ENCODE measurements at places on chromosomes 2 and 18.

- no peak for DNase-seq
Measured at GRCh38 chr18:56276466-56276865, 361.9 kb downstream of the TXNL1 start.

GRCh38 chr18:21406116-21406515 is 164.1 kb downstream of the GREB1L start:
- no peak for DNase-seq

- DNase-seq = no peak
Measured at GRCh38 chr2:209834767-209835166, 63.1 kb downstream of the UNC80 start.

DNA sequence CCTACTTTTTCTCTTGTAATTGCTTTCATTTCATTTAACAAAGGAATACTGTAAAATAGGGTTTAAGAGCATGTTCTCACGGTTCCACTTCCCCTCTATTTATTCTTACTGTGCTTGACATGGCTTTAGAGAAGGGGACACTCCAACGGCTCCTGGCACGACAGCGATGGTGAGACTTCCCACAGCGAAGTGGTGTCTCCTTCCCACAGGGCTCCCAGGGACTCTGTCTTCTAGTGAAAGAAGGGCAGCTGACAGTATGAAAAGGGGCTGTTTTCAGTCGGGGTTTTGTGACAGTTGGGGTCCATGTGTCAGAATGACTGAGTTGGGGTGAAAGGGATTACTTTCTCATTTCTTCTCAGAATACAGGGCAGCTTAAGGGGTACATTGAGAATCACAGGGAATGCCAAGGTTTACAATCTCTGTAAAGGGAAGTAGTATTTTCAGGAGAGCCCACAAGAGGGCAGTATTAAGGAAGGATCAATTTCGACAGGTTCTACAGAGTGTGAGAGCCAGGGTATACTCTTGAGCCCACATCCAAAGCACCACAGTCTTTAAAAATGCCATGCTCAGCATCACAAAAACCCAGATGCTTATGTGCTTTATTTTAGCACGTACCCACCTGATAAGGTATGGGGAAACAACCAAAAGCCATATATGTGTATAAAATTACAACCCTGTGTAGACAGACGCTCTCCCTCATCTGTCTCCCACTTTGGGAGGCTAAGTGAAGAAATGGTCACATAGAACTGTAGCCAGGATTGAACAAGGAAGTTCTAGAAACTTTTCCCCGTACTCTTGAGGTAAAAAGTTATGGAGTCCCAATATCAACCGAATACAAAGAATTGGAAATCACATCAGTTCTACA is 31.3 kb upstream of the RAPGEF4 start:
- DNase-seq = no peak

GRCh38 chr2:159089543-159089942 is 121.1 kb downstream of the TANC1 start:
- DNase-seq = no peak

DNA sequence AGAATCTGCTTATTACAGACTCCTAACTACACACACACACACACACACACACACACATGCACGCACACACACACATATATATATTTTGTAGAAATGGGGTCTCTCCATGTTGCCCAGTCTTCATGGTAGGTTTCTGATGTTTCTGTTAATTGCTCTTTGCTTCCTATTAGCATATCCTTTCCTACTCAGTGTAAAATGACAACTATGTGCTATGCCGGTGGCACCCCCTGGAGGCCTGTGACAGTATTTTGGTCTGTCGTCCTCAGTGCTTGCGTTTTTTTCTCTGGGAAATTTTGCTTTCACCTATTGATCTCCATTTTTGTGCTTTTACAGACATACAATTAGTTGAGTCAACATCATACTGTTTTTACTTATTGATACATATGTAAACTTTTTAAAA is 322.1 kb downstream of the LRRTM1 start:
- DNase-seq = no peak

- DNase-seq = no peak
Measured at GRCh38 chr2:224410946-224411561, 9.1 kb upstream of the FAM124B start.

DNA sequence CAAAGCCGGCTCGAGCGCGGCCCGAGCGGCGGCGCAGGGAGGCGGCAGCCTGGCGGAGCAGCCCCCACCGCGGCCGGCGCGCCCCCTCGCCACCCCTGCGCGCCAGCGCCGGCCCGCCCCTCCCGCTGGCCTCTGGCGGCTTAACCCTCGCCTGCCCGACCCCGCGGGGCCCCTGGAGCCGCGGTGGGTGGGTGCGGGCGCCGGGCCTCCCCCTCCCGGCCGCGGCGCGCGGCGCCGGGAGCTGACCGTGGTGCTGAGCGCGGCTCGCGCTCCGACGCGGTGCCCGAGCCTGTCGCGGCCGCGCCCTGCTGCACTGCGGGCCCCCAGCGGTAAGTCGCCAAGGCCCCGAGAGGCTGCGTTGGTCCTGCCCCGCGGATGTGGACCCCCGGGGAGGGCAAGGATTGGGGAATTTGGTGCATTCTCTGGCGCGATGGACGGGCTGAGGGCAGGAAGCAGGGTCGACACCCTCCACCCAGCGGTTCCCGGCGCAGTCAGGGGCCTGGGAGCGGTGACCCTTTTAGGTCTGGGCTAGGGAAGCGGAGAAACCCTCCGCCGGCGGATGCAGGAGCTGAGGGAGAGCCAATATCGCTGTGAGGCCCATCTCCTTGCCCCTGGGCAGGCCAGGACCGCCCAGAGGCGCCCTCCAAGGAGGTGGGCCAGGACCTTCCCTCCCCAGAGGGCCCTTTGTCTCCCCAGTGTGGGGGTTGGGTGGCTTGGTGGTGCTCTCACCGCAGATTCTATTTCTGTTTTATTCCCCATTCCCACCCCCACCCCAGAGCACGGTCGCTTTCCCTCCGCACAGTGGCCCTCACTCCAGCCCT is 923 bp downstream of the AMER3 start:
- no peak for DNase-seq

DNA sequence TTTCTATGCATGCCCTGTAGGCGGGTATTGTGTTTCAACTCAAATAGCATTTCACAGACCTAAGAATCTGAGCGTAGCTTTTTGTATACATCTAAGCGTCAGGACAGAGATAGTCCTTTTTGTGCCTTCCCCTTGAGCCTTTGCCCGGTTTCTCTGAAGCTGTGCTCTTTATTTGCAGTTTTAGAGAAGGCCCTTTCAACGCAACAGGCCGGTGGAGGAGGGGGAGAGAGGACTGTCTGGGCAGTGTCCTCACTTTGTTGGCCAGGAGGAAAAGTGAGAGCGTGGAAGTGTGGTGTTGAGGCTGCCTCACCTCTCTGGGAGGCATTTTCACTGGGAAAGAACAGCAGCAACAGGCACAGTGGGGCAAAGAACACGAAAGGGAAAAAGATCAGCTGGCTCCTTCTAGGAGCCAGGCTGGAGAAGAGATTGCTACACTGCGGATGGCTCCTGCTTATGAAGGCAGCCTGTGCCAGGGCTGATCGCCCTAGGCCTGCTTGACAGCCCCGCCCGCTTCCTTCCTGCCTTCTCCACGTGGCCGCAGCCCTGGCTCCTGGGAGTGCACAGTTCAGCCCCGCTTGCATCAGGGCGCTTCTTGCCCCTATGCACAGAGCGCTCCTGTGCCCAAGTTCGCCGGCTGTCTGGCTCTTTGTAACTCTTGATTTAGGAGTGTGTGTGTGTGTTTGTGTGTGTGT is 195.6 kb upstream of the POU3F3 start:
- DNase-seq = no peak

DNA sequence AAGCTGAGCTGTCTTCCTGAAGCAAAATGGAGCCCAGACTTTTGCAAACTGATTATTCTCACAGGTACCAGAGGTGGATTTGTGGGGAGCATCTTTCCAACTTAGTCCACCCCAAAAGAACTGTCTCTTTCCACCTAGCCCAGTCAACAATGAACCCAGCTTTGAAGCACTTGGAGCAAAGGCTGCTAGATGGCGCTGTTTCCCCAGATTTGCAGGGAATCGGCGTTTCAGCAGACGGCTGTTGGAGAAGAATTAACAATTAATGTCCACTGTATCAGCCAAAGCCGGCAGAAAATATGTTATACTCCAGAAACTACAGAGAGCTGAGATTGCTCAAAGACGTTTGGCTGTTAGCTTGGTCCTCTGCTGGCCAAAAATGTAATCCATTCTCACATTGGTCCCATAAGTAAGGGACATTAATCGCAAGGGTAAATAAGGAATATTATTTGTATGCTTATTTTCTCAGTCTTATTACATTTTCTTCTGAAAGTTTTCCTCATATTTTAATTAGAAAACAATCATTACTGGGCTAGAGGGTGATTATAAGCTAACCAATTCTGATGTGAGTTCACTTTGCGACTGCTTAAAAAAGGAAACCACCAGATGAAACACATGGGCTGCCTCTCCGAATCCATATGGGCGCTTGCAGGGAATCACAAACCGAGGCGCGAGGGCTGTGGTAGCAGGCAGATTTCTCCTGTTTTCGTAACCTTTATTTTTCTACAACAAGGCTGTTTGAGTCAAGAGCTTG is 423.8 kb upstream of the MEX3C start:
- DNase-seq = no peak

- no peak for DNase-seq
Measured at GRCh38 chr2:151204756-151205155, 56.9 kb downstream of the RBM43 start.

- no peak for DNase-seq
Measured at GRCh38 chr18:7878265-7879211, 311.4 kb downstream of the PTPRM start.

- no peak for DNase-seq
Measured at GRCh38 chr2:52775674-52776073, 991.9 kb upstream of the CHAC2 start.

DNA sequence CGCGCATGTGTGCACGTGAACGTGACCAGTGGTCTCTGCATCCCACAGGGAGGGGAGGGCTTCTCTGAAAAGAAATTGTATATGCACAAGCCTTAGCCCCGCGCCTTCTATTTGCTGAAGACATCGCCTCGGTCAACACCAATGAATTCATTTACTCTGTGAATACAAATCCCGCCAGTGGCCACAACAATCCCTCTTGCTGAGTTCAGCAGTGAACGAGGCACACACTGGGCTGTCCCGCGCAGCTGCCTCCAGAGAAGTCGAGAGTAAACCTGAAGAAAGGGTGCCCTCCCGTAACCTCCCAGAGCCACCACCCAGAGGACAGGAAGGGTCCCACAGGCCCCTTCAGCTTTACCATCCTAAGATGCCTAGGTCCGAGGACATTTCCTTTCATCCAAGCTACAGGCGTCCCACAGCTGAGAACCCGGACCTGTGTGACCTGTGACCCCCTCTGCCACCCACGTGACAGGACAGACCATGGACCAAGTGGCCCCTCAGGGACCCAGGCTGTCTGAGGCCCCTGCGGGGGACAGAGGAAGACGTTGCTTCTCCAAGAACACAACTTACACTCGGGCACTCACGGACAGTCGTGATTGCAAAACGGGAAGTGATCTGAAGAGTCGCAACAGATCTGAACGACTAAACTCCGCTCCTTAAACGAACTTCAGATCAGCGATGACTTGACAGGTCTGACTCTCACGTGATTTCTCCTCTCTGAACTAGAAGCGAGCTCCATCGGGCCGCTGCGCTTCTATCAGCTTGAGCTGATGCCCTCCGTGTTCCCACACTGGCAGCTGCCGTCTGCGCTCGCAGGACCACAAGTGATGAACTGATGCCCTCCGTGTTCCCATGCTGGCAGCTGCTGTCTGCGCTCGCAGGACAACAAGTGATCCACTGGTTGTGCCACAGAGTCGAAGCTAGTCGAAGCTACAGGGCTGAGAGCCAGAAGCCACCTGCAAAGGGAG is 92.7 kb downstream of the ZNF516 start:
- DNase-seq = no peak

- DNase-seq = no peak
Measured at GRCh38 chr2:1091895-1092585, 141.4 kb downstream of the SNTG2 start.

DNA sequence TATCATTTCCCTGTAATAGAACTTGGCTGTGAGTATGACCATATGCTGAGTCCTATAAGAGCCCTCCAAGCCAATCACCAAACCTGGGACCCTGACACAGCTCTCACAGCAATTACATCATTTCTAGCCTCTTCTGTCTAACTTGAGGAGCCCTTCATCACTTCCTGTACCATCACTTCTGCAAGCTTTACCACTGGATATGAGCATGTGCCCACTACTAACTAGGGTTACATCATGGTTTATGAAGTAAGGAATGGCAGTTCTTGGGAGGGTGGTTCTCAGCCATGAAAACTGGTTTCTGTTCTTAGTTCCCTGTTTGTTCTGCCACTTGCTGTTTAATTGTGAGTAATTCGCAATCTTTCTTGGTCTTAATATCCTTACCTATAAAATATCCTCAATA is 31.0 kb upstream of the EPB41L3 start:
- DNase-seq = no peak

DNA sequence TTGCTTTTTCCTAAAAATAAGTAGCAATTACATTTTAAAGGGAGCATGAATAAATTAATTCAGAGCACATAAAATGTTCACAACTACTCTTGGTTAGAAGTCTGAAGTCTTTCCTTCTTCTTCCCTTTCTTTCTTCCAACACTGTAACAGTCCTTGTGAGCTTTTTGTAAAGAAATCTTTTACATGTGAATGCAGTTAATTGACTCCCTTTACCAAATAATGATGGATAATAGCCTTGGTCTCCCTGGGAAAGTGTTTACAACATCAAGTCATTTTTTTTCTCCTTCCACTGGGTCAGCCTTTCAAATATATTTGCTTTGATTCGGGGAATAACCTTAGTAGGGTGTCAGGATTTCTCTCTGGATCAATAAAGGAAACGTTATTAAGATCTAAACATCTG is 39.1 kb downstream of the CALCRL start:
- DNase-seq = no peak

GRCh38 chr2:143759455-143759854 is 630.2 kb downstream of the ARHGAP15 start:
- no peak for DNase-seq

- peak; percentile 77 for DNase-seq
Measured at GRCh38 chr18:11955239-11956029, 25.9 kb upstream of the IMPA2 start.

DNA sequence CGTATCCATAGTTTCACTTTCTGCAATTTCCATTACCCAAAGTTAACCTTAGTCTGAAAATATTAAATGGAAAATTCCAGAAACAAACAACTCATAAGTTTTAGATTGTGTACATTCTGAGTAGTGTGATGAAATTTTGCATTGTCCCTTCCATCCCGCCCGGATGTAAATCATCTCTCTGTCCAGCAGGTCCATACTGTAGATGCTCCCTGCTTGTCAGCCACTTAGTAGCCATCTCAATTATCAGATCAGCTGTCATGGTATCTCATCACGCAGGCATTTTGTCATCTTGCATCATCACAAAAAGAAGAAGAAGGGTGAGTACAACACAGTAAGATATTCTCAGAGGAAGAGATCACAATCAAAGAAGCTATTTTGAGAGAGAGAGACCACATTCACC is 185.0 kb upstream of the STK17B start:
- DNase-seq = no peak

GRCh38 chr2:28590496-28591301 is 94.8 kb downstream of the PLB1 start:
- no peak for DNase-seq

GRCh38 chr2:121075641-121076497 is 209.1 kb downstream of the TFCP2L1 start:
- no peak for DNase-seq

GRCh38 chr2:15281681-15282080 is 279.5 kb downstream of the NBAS start:
- DNase-seq = no peak
